ENCODE measurements at places on chromosomes 4 and X.

GRCh38 chrX:108537005-108537404 is 97.4 kb downstream of the COL4A5 start:
- DNase-seq: no peak

DNA sequence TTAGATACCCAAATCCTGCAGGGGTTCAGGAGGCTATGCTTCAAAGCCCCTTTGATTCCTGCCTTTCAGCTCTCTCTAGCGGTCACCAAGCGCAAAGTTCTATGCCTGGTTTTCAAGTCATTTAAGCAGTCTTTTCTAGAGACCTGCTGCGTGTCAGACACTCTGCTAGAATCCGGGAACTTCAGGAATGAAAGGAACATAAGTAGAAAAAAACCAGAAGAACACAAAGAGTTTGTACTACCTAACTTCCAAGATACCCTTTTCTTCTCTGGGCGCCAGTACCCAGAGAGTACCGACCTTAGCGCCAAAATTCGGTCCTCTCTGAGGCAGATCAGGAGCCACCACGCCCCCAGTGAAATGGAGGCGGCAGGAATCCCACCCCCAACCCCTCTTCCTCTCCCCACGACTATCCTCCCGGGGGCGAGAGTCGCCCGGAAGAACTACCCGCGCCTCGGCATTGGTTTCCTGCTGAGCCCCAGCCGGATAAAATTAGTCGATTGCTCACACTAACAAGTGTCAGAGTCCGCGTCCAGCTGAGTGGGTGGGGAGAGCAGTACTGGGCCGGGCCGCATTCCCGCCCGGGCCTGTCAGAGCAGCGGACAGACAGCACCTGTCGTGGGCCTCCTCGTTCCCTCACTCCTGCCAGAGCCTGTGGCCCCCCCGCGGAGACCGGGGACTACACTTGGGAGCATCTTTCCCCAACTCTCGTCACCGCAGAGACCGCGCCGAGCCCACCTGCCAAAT is 78.8 kb downstream of the RLIM start:
- no peak for DNase-seq

DNA sequence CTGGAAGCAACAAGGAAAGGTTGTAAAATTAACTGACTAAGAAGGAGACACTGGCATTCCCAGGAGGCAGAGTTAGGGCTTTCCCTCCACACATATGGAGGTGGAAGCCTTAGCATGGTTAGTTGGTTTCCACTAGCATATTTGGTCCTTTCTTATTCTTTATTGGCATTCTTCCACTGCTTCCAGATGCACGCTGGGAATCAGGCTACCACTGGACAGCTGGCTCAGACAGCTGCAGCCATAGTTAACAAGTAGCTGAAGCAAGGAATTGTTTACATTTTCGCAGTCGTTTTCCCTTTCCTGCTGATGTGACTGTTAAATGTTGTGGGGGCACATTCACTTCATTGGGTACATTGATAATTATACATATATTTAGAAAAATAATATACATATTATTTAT is 169.2 kb downstream of the GRIA2 start:
- no peak for DNase-seq

DNA sequence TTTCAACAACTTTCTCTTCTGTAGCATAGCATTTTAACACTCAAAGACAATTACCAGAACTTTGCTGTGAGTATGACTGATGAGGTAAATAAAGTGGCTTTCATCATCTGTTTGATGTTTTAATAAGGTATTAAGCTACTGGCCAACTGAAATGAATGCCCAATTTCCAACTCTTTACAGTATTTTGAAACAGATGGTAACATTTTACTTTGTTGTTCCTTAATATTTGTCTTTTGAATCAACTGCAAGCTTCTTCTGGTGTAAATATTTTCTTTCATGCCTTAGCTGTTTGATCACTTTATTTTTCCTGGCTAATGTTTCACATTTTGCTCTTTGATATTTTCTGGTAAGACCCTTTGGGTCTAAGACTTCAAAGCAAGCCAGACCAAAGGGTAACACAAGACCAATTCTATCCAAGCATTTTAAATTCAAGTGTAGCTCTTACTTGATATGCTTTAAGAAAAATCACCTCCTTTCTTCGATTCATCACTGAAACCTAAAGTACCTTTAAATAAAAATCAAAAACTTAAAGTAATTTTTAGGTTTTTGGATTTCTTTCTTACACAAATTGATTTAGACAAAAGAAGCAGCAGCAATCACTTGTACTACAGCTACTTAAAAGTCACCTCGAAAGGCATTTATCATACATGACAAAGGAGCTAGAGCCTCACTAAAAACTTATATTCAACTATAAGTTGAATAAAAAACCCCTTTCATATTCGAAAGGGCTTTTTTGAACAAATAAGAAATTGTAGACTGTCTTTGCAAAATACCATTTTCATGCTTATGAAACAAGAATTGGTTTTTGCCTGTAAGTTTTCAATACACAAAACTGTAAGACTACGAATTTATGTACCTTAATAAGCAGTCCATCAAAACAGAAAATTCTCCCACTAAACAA is 57.6 kb downstream of the TBCK start:
- no peak for DNase-seq

GRCh38 chr4:98862371-98862770 is 66.6 kb downstream of the EIF4E start:
- no peak for DNase-seq

- DNase-seq: no peak
These were observed 6.1 kb downstream of the IL9R start for GRCh38 chrX:156003486-156004185.

GRCh38 chr4:99827454-99827853 is 10.8 kb downstream of the DAPP1 start:
- no peak for DNase-seq

DNA sequence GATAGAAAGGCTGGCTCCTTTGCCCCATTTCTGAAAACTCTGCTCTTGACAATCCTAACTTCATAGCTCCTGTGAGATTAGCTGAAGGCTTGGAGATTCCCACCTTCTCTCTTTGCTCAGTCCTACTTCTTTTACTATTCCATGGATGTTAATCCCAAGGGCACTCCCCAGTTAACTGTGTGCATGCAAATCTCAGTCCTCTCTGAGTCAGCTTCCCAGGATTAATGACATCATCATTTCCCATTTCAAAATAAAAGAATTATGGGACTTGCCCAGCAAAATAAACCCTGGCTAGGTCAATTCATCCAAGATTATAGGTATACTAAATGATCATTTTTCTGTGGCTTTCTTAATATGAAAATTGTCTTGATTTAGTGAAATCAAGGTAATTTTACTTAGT is 328.6 kb upstream of the NR3C2 start:
- no peak for DNase-seq

GRCh38 chr4:107546638-107547037 is 173.4 kb downstream of the PAPSS1 start:
- DNase-seq: no peak

- DNase-seq: no peak
These were observed 1100.9 kb downstream of the RPA4 start for GRCh38 chrX:97984641-97985040.

- no peak for DNase-seq
These were observed 102.5 kb downstream of the PTTG2 start for GRCh38 chr4:38062776-38063097.

GRCh38 chr4:105088110-105088879 is 58.4 kb upstream of the TET2 start:
- no peak for DNase-seq

DNA sequence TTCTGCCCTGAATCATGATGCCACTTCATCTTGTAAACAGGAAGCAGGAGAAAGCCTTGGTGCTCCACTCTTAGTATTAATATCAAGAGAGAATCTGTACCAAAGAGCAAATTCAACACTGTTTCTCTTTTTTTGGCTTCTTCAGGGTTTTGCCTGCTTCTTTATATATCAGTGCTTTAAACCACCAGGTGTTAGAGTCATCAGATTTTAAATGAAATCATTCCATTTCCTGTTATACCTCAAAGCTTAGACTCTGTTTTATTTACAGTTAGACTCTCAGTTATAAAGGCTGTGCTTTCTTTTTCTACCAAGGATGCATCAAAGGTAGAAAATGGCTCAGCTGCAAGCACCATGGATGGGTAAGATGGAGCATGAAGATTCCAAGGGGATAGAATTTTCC is 350.9 kb downstream of the CAMK2D start:
- DNase-seq: no peak

- no peak for DNase-seq
These were observed 107.8 kb downstream of the PARM1 start for GRCh38 chr4:75040703-75041102.

- no peak for DNase-seq
These were observed 16.9 kb downstream of the SPINK2 start for GRCh38 chr4:56804551-56804950.

DNA sequence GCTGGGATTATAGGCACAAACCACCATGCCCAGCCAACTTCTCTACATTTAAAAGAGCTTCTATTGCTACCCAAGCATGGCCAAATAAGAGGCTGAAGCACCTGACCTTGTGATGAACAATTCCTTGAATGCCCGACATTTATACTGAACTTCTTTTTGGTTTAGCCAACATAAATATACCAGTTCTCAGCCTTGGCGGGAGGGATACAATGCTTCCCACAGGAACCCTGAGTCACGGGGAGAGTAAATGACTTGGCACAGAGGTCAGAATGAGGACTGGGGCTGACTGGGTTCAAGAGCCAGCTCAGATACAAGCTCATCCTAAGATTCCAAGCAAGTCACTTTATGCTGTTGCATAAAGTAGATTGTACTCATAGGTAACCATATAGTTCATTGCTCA is 6.1 kb downstream of the HOPX start:
- no peak for DNase-seq

DNA sequence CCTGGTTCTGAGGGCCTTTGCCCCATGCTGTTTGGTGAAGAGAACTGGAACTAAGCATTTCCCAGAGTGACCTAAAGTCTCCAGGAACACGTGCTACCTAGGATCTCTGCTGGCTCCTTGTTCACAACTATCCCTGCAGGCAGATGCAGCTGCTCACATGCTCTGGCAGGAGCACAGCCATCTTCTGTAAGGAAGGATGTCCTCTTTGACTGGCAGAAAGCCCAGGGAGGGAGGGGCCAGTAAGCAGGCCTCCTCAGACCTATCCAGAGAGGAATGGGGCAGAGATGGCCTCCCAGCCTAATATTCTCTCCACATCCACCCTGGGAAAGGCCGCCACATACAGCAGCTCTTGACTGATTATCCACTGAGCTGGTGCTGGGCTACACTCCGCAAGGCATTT is 142.8 kb upstream of the EOLA2 start:
- no peak for DNase-seq

GRCh38 chr4:53234111-53234510 is 131.8 kb downstream of the SCFD2 start:
- no peak for DNase-seq

GRCh38 chr4:105145156-105145902 is 1.3 kb upstream of the TET2 start:
- no peak for DNase-seq

- no peak for DNase-seq
These were observed 24.6 kb downstream of the ZRSR2 start for GRCh38 chrX:15814771-15815365.

DNA sequence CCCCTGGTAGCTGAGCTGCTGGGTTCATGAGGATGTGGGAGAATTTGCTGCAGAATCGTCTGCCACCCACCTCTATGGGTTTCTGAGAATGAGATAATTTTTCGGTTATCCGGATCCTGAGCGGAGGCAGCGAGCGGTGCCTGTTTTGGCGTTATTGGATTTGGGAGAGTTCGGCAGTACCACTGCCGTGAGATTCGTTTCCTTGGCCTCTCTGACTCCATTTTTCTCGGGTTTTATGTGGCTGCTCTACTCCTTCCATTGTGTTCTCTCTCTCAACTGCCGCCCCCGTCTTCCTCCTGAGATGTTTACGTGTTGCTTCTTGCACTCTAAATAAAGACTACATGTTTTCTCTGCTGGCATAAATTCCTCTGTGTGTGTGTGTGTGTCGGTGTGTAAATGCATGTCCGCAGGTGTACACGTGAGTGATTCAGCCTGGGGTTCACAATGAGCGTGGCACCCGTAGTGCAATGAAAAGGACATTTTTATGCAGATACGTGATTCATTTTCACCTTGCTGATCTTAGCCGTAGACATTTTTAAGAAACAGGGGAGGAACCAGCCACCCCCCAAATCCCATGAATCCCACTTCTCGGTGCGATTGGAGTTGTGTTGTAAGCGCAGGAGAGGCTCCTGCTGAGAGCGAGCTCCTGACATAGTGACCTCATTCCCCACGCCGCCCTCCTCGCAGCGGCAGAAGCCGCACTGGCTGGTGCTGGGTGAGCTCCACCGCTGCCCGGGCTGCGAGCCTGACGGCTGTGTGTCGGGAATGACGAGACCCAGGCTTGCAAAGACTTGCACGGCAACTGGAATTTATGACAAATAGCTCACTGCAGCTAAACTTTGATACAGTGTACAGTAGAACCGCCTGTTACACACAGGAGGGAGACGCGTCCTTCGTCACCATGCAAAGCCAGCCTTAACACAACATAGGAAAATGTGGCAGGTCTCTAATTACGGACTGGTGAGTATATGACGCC is 82.2 kb downstream of the STOX2 start:
- no peak for DNase-seq

DNA sequence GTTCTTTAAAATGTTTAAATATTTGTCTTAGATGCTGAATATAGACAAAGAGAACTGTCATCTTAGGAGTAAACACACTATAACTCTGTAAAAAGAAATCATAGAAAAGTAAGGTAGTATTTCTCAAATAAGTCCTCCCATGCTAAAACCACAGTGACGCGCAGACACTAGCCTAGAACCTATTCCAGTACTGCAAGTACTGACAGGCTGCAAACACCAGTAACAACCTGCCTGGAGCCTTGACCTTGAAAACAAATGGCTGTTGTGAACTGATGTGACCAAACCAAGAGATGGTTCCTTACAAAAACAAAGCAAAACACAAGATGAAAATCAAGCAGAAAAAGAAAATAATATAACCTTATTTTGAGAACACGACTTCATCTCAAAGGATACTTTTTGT is 8.5 kb downstream of the TIFA start:
- no peak for DNase-seq

GRCh38 chrX:43666311-43666912 is 10.3 kb downstream of the MAOA start:
- no peak for DNase-seq

GRCh38 chr4:121721700-121722099 is 24.9 kb upstream of the ANXA5 start:
- no peak for DNase-seq

DNA sequence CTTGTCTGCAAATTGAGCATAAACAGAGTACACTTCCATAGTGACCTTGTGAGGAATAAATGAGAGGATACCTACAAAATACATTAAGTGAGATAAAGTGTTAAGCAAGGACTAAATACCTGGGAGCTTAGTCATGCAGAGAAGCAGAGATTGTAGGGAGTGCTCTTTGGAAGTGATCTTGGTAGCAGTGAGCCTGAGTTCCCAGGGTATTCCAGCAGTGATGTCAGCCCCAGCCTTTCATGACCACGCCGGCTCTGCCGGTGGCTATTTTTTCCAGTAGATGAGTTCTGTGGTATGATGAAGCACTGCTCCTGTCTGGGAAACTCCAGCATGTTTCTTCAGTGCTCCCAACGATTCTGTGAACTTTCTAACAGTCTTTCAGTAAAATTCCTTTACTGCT is 391.5 kb upstream of the IGFBP7 start:
- DNase-seq: no peak

- DNase-seq: no peak
These were observed 100.3 kb downstream of the PAPSS1 start for GRCh38 chr4:107619731-107620130.

All from activated B cell treated with CpG ODN at 0.5 μM for 24 hours (primary cell).